ENCODE measurements at places on chromosomes 2 and 18.

DNA sequence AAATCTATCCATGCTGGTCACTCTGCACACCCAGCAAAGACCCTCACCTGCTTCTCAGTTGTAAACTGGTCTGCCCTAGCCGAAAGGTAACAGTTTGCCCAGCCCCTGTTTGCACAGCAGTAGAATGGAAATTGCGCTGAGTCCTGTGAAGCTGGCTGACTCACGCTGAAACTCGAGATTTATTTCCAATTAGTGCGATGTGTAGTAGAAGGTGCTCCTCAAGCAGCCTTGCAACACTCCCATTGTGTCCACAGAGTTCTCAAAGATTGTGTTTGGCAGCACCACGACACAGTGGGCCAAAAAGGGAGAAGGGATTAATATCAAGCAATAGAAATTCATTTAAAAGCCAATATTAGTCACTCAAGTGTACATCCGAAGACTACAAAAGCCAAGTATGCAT is 21.7 kb upstream of the APCDD1 start:
- DNase-seq: no peak

DNA sequence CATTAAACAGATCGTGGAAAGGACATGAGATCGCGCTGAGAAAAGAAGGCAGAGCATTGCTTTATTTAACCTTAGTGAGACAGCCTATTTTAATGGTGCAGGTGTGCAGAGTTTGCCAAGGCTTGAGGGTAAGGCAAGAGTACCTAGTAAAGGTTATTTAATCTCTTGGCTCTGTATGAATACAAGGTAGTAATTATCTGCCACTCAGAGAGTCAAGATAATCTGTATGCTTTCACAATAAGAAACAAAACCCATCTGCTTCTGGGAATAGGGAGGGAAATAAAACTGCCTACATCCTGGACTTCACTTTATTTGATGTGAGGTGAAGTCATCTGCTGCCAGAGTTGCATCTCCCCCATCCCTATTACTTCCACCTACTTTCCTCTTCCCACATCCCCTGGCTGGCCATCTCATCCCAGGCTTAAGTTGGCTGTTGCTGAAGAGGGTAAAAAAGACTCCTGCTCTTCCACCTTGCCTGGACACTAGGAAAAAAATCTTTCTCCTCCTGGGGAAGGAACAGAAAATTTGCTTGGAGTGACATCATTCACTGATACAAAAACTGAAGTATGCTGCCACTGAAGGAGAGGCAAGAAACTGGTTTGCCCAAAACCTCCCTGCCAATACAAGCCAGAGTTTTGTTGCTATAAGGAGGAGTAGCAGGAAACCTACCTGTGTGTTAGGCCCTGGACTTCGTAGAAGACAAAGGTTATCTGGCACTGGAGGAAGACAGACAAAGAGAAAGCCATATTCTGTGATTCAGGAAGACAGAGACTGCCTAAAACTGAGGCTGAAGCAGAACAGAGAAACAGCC is 35.8 kb upstream of the ARHGAP25 start:
- no peak for DNase-seq

- no peak for DNase-seq
These were observed 9.7 kb downstream of the PROKR1 start for GRCh38 chr2:68653034-68653433.

DNA sequence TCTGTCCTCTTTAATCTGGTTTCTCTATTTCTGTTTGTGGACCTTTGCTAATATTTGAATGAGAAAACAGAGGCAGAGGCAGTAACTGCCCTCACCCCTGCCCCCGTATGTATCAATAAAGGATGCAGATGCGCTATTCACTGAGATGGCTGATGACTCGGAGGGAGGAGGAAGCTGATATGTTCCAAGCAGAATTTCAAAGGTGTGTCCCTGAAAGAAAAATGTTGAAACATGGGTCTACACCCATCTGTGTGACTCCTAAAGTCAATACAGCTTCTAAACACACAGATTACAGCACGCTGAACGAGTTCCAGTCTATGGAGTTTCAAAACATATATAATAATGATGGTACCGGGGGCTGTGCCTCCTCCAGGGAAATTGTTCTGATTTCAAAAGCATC is 38.8 kb downstream of the EPHA4 start:
- peak; percentile 8 for DNase-seq

- DNase-seq: no peak
These were observed 705.1 kb upstream of the GCFC2 start for GRCh38 chr2:76415821-76416220.

DNA sequence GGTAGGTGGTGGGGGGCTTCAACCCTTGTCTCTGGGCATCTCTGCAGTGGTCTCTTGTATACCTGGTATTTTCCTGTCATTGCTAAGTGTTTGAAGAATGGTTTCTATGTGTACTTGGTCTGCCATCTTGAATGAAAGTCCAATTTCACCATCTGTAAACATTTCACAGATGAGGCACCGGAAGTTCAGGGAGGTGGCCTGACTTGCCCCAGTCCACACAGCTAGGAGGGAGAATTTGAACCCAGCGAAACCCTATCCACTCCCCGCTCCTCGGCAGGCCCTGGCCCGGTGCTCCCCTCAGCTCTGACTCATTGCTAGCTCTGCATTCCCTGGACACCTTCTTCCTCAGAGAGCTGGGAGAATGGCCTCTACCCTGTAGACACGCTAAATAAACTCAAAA is 30.5 kb downstream of the ZAP70 start:
- DNase-seq: peak; percentile 73

- DNase-seq: peak; percentile 70
These were observed 59.8 kb downstream of the MEIS1 start for GRCh38 chr2:66494708-66495107.

DNA sequence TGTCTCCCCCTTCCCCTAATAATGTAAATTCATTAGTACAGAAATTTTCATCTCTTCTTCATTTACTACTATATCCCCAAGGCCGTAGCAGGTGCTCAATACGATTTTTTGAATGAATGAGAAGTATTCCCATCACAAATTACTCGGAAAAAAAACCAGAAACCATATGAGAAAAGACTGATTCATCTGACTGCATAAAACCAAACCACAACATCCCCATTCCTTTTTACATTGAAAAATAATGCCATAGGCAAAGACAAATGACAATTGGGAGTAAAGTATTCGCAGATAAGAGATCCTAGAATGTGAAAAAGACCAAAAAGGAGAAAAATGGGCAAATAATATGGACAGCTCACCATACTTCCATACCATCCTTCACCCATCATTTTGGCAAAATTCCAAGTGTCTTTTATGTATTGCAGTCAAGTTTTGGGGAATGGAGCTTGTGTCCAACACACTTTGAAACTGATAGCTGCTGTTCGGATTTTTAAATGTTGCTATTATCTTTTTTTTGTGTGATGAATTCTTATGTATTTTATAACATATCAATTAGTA is 1.5 kb downstream of the ZC3H8 start:
- DNase-seq: no peak

DNA sequence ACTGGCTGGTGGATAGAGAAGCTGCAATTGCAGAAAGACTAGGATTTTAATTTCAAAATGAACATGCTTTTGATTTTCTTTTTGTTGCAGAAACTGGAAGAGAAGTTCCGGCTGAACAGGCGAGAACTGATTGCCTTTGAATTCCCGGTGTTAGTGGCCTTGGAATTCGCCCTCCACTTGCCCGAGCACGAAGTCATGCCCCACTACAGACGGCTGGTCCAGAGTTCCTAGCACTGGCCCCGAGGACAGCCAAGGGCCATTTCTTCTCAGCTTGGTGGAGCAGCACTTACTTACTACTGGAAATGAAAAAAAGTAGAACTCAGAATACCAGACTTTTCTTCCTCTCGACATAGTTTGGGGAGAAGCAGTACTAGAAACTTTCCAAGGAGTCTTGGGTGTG is 121.9 kb downstream of the CABLES1 start:
- no peak for DNase-seq

- DNase-seq: no peak
These were observed 35.6 kb downstream of the PPP3R1 start for GRCh38 chr2:68216454-68217310.

DNA sequence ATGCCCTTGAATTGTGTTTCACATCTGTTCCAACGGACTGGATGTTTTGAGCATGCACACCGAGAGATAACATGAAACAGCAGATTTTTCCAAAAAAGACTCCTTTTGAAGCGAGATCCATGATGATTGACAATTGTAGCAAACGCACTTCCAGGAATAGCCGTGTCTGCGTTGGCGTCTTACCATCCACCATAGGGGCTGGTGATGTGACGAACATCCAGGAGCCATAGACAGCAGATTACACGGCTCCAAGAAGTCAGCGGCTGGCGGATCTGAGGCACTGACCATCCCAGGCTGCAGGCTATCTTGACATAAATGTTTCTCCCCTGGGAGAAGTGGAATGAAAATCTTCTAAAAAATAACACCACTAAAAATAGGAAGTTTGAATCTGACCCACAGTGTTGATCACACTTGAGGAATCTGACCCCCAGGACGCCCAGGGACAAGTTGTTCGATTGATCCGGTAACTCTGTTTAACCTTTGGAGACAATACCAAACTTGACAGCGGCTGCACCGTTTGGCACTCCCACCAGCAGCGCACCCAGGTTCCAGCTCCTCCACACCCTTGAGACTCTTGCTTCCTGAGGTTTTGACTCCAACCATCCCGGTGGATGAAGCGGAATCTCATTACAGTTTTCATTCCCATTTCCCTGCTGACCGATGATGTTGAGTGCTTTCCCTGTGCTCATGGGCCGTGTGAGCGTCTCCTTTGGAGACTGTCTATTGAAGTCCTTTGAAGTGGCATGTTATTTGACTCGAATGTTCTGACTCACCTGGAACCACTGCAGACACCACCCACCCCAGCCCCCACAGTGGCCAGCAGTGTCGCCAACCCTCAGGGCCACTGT is 140.0 kb upstream of the GPC1 start:
- no peak for DNase-seq

DNA sequence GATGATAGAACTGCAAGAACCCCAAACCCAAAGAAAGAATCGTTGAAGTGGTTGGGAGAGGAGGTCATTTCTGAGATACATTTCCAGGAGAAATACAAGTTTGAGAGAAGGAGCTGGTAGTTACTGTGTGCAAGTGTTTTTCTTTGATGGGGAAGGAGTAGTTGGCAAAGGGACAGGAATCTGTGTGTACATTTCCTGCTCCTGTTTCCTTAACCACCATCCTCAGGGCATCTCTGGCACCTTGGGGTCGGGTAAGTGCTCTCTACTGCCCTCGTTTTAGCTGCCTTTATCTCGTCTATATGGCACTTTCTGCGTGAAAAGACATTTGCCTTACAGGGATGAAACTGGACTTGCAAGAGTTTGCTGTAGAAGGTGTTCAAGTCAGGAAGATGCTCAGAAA is 27.3 kb downstream of the CDC42EP3 start:
- no peak for DNase-seq

GRCh38 chr2:17470855-17471641 is 47.2 kb downstream of the RAD51AP2 start:
- peak; percentile 69 for DNase-seq

DNA sequence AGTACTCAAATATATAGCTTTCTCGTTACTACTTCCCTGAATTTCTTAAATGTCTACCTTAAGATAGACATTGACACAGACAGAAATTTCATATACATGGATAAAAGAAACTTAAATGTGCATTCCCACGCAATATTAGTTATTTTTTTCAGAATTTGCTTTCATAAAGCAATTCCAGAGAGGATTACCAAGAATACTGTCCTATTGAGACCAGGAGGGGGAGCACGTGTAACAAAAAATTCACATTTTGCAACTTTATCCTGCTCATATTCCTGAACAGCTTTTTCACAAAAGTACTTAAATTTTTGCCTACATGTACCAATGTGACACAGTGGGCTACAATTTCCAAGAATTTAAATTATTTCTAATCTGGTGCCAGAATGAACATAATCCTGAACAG is 30.7 kb upstream of the ERCC3 start:
- peak; percentile 28 for DNase-seq

DNA sequence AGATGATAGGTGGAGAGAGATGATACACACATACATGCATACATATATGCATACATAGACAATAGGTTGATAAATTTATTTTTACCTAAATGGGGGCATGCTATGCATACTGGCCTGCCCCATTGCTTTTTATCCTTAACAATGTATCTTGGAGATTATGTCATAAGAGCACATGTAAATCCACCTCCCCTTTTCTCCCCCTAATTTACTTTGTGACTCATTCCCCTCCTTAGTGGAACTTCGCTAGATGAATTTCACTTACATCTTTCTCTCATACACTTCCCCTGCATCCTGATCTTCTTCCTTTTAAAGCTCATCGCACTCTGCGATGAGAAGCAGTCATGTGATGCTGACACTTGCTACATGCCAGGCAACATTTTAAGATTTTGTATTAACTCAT is 223.6 kb downstream of the C1D start:
- peak; percentile 41 for DNase-seq

GRCh38 chr18:10989486-10989885 is 159.9 kb downstream of the PIEZO2 start:
- DNase-seq: no peak

DNA sequence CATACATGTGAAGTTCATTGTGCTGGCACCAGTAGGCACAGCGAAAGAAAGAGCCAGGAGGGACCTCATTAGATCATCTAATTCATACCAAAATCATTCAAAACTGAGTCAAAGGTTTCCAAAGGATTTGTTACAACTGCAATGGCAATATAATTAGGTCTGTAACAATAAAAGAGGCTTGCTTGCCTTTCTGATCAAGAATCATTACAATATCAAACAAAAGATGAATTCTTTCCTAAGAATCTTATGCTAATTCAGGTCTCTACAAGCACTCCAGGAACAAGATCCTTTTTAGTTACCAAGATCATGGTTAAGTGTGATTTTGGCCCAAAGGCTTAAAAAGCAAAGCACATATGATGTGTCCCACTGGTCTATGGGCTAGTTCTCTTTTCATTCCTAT is 41.9 kb upstream of the ITPRID2 start:
- no peak for DNase-seq

- no peak for DNase-seq
These were observed 16.3 kb downstream of the POLR2D start for GRCh38 chr2:127841466-127842178.

DNA sequence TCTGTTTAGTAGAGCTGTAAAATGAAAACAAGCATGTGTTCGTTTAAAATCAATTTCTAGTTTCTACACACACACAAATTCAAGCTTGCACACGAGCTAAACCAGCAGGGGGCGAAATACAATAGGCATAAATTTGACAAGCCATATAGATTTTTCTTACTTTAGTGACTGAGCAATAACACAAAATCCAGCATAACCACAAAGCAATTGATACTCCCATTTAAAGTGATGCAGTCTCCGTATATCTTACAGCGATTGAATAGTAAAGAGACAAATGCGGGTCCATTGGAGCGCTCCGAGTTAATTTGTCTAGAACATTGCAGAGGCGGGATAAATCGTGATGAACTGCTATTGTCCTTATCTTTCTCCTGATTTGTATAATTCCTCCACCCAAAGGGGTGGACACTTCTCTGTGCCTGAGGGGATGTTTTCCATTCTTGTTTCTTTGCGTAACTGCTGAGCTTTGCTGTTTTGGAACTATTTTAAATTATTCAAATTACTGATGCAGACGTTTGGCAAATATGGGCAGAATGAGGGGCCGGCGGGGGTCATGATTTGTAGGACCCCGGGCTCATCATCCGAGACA is 1.2 kb upstream of the AFTPH start:
- peak; percentile 70 for DNase-seq

- DNase-seq: no peak
These were observed 152.7 kb downstream of the MBP start for GRCh38 chr18:76979906-76980305.

- no peak for DNase-seq
These were observed 598.5 kb downstream of the CNTNAP5 start for GRCh38 chr2:124623560-124623959.

Data from HT1080 (cell line).